T-helper 22 cell (primary cell): ENCODE measurements at places on chromosomes 2 and 18.

DNA sequence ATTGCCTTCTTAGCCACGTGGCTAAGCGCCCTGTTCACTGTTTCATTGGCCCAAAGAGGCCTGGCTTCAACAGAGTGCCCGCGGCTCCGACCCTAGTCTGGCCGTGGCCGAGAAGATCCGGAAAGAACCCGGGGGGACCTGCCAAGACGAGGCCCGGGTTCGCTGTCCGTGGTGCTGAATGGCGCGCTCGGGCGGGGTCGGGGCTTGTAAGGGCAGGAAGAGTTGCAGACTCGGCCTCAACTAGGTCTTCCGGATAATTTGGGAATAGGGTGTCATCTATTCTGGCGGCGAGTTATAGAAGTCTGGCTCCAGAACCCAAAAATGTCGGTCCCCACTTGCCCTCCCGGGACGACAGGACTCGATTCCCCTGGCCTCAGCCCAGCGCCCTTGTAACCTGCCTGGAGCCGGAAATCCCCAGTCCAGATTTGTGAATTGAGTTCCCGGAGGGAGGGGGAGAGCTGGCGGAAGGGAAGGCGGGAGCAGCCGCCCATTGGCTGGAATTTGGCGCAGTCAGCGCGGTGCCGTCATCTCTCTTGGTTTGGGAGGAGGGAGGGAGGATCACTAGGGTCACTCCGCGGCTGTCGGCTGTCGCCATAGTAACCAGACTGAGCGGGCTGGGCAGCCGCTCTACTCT is 3.5 kb downstream of the CDK5R2 start:
- no peak for DNase-seq

DNA sequence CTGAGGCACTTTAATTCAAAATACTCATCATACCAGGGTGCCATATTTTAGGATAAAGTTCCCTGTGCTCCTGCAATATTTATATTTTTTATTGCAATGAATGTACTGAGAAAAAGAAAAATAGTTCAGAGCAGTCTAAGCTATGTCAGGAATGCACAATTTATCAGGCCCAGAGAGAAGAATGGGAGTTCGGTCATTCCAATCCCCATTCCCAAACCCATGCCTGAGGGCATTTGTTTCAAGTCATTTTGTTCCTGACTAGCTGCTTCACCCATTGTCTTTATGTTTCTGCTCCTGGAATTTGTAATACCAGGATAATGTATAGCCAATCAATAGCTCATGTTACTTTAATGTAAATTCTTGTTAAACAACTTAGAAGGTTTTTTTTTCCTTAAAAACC is 24.4 kb upstream of the FTCDNL1 start:
- no peak for DNase-seq

DNA sequence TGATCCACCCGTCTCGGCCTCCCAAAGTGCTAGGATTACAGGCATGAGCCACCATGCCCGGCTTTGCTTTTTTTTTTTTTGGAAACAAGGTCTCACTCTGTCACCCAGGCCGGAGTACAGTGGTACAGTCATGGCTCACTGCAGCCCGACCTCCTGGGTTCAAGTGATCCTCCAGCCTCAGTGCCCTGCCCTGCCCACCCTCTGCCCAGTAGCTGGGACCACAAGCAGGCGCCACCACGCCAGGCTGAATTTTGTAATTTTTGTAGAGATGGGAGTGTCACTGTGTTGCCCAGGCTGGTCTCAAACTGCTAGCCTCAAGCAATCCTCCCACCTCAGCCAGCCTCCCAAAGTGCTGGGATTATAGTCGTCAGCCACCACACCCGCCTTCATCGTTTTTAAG is 11.6 kb upstream of the PSD4 start:
- DNase-seq = no peak

GRCh38 chr2:212147921-212148513 is 390.6 kb downstream of the ERBB4 start:
- DNase-seq = no peak

- no peak for DNase-seq
These were observed 75.0 kb downstream of the OSBPL1A start for GRCh38 chr18:24322584-24323136.

DNA sequence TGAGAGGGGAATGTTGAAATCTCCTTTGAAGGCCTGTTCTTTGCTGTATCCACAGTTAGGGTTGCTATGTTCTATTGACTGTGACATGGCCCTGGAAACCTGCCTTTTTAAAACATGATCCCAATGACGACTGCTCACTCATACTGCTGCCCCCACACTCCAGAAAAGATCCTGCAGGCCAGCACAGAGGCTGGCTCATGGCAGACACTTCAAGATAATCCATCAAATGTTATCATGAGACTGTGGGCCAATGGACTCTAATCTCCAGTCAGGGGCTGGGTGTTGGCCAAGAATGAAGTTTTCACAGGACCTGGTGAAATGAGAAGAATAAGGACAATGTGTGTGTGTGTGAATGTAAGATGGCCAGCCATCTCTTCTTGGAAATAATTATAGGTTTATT is 59.0 kb upstream of the THOC1 start:
- DNase-seq = no peak
